ENCODE measurements at places on chromosomes 3 and 15. TPM values are rescaled to one million over a fixed set of nuclear protein-coding genes. Genes with fewer than 3 reads are reported as not detected.

GRCh38 chr3:177715980-177716379, 518.7 kb upstream of the TBL1XR1 start:
- no peak for DNase-seq

DNA sequence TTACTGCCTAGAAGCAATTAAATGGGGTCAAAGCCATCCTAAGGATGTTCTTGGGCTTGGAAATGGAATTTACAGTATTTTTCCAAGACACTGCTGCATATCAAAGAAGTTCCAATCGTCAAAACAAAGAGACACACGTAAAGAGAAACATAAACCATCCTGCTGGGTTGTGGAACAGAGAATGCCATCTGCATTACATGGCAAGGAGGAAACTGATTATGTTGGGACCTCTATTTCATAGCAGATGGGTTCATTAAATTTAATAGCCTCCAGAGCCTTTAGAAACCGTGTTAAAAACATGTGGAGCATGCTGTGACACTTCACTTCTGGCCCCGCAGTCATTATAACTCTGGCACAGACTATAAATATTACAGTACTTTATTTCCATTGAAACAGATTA, 154.6 kb downstream of the LRTM1 start:
- DNase-seq: no peak

- DNase-seq: no peak
Observed at GRCh38 chr3:174438501-174439145, 420.5 kb upstream of the NAALADL2 start.

- no peak for DNase-seq
Observed at GRCh38 chr15:97071668-97072067, 741.2 kb downstream of the NR2F2 start.

GRCh38 chr3:69842351-69842750, 103.1 kb downstream of the MITF start:
- no peak for DNase-seq

DNA sequence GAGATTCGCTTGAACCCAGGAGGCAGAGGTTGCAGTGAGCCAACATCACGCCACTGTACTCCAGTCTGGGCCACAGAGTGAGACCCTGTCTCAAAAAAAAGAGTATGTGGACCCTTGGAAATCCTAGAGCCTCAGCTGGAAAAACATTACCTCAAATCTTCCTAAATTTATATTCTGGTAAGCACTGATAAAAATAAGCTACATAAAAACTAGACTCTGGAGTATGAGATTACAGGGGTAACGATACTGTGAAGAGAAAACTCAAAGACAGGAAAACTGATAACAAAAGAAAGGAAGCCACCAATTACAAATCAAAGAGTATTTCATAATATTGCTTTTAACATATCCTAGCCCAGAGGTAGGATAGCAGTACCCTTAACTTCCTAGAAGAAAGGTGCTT, 30.3 kb downstream of the SETD2 start:
- DNase-seq: no peak

DNA sequence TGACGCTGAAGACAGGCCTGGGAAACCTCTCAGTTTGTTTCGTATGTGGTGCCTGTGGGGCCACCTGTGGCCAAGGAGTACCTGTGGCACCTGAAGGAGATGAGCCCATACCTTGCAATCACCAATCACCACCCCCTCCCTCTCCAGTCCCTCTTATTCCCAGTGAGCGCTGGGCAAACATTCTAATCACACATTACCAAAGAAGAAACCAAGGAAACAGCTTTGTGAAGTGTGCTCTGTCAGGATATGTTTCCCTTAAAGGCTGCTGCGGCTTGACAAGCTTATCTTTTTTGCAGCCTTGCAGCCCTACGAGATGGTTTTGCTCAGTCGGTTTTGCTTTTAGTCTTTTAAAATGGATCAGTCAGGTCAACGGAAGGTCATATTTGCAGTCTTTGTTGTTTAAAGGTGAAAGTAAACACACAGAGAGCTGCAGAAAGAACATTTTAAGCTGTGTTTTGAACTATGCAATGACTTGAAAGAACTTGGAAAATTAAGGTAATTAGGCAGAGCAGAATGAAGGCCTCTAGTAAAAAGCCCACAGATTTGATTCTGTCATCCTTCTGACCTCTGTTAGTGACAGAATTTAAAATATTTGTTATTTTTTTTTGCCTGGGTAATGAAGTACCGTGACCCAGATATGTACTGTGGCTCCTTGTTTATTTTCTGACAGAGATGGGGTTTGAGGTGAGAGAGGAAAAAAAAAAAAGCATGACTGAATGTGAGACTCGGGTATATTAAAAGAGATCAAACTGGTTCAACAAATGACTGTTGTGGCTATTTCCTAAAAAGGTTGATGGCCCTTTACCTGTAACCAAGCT, 461.4 kb downstream of the NSUN3 start:
- no peak for DNase-seq

The WDR72 gene
- total RNA-seq: not detected

The CCDC191 gene
- total RNA-seq: 2.7 TPM

The BOC gene
- 51.6 TPM for total RNA-seq

The ARPP21 gene
- total RNA-seq: not detected

The FANCD2OS gene
- not detected for total RNA-seq

The SERINC4 gene
- total RNA-seq: not detected

The CPLX3 gene
- total RNA-seq: not detected

The PCLAF gene
- total RNA-seq: 0.88 TPM
